ENCODE measurements at places on chromosomes 6 and 20.

GRCh38 chr20:57315083-57315975 is 14.3 kb upstream of the SPO11 start:
- DNase-seq = no peak

DNA sequence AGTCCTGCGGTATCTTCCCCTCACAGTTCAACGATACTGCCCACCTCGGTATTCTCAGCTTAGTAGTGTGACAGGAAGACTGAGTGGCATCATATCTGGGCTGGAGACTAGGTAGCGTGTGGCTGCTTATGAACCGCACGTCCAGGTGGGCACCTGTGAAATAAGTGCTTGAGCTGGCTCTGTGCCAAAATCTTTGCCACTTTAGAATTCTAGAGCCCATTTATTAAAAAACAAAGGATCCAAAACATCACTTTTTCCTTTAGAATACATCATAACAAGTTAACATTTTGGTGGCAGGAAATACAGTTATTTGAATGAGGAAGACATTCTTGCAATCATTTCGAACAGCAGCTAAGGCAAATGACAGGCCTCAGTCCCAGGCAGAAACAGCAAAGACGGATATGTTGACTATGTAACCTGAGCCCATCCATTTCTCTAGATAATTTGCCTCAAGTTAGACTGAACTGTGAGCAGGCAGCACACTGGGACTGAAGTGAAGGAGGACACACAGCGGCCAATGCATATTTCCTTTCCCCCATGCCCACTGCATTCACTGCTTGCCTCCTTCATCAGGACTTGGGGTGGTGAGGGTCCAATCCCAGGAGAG is 136.6 kb downstream of the GMDS start:
- no peak for DNase-seq

DNA sequence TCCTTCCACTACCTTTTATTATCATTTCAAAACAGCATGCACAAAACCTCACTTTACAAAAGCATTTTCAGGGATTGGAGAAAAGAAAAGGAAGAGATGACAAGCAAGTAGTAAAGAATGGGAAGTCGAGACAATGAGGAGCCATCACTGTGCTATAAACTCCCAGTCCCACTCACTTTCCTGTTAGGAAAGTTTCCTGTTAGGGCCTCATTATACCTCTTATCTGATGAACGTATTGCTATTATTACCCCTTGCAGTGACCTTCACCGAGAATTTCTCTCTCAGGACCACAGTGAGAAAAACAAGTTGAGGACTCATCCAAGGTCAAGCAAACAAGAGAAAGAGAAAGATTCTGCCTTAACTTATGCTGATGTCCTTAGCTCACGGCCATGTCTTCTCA is 28.8 kb downstream of the LAMP5 start:
- no peak for DNase-seq

DNA sequence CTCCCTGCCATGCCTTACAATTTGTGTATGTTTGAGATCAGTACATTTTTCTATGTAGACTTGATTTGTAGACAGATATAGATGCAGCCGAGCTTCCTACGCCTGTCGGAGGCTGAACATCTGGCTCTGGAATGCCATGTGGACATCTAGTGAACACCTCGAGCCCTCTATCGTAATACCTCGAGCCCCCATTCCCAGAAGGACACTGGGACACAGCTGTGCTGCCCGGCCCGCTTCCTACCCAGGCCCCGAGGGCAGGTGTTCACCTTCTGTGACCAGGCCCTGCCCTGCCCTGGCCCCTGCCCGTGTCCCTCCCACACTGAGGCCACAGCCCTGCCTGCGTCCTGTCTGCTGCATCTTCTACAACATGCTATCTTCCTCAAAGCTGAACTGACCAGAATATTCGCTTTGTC is 12.9 kb downstream of the RPS6KA2 start:
- DNase-seq = no peak

DNA sequence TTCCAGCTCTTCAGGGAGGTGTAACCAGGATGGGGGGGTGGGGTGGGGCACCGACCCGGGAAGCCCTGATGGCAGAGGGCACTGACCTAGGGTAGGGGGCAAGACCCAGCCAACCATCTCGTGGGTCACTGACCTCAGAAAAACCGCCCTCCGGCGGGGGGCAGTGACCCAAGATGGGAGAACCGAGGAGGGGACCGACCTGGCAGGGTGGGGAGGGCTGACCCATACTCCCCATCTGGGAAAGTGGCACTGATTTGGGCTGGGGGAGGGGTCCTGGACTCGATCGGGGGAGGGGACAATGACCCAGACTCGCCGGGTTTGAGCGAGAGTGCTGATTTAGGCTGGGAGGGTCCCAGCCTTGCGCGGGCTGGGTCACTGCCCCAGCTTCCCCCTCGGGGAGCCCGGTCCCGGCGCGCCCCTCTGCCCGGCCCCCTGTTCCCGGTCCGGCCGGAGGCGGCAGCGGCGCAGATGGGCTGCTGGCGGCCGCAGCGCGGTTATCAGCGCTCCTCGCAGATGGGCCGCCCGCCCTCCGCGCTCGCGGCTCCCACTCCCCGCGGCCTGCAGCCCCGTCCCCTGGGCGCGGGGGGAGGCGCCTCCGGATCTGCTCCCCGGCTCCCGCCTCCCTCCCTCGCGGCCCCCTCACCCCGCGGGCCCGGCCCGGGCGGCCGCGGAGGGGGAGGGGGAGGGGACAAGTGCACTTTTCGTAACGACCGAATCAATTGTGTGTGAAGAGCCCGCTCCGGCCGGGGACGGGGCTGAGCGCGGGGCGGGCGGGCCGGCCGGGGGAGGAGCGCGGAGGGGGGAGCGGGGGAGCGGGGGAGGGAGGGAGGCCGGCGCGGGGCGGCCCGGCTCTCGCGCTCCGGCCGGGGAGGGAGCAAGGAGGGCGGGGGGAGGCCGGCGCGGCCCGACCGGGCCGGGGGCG is 2.2 kb downstream of the NOL4L start:
- DNase-seq = no peak

GRCh38 chr6:135739288-135739687 is 112.2 kb upstream of the PDE7B start:
- no peak for DNase-seq

DNA sequence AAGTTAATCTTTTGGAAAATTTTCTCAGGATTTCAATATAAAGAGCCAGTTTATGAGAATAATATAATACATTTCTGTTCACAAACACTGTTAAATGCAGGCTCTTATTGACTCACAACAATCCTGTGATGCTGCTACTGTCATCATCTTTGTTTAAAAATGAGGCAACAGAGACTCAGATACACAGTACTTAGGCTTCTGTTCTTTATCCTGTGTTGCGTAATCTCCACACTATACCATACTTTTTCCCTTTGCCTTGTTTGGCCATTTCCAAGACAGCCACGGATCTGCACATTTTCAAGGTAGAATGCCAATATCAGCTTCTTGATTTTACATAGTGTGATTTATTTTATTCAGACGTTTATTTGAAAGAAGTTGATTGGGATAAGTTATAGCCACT is 699.0 kb upstream of the CITED2 start:
- no peak for DNase-seq

- no peak for DNase-seq
These were observed 102.9 kb downstream of the RALGAPA2 start for GRCh38 chr20:20609522-20609921.

- DNase-seq = no peak
These were observed 50.0 kb downstream of the ADAT2 start for GRCh38 chr6:143400258-143401067.

GRCh38 chr6:161272635-161273273 is 1.1 kb downstream of the AGPAT4 start:
- no peak for DNase-seq

- DNase-seq = no peak
These were observed 75.1 kb downstream of the SNX9 start for GRCh38 chr6:157898169-157898568.

GRCh38 chr6:149608381-149608982 is 40.0 kb downstream of the KATNA1 start:
- DNase-seq = no peak

DNA sequence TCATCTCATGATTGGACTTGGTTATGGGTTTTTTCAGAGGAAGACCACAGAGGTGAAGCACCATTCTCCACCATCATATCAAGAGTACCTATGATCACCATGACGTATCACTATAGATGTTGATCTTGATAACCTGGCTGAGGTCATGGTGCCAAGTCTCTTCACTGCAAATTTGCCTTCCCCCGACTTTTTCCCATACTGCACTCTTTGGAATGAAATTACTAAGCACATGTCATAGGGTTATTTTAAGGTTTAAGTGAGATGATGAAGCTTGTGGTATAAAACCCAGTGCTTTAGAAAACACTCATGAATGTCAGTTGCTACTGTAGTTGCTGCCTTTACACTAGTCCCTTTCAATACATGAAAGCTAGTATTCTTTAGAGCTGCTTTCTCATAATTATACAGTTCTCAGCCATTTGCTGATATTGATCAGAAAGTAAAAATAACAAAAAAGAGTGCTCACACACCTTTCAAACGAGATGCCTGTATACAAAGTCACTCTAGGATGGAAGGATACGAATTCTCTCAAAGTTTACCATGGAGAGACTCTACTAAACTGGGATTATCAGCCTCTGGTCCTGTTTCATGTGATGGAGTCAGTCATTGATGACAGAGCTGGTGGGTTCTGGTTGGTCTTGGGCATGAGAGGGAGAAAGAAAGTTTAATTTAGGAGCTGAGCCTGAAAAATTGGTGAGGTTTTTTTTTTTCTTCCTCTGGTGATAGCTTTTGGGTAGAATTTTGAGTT is 228.1 kb downstream of the PRL start:
- no peak for DNase-seq

DNA sequence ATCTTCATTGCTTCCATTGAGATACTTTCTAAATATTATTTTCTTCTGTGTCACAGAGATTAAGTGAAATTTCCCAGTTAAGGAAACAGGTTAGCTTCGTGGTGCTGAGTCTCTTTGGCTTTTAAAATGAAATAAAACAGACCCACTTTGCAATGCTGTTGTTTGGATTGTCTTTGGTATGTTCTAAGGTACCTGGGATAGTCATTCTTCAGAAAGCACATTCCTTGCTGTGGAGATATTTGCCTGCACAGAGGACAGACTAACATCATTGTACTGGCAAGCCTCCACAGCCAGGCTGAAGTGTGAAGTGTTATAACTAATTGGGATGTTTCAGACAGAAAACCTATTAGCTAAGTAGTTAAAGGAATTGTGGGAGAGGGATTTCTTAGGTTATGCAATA is 148.8 kb upstream of the EPHA7 start:
- DNase-seq = no peak

- no peak for DNase-seq
These were observed 24.9 kb downstream of the KIF13A start for GRCh38 chr6:17962436-17963031.

GRCh38 chr20:42611423-42611822 is 578.3 kb downstream of the PTPRT start:
- no peak for DNase-seq

GRCh38 chr20:1266167-1266973 is at the start of gene SNPH:
Gene SNPH, plus strand, starts transcription at chr20:1266294. Its CDS starts 29,946 bp downstream, at chr20:1296240.
- DNase-seq = peak; percentile 22

- no peak for DNase-seq
These were observed 17.2 kb downstream of the SLC2A12 start for GRCh38 chr6:134034961-134035822.

GRCh38 chr20:665276-665675 is 10.3 kb downstream of the SCRT2 start:
- no peak for DNase-seq

DNA sequence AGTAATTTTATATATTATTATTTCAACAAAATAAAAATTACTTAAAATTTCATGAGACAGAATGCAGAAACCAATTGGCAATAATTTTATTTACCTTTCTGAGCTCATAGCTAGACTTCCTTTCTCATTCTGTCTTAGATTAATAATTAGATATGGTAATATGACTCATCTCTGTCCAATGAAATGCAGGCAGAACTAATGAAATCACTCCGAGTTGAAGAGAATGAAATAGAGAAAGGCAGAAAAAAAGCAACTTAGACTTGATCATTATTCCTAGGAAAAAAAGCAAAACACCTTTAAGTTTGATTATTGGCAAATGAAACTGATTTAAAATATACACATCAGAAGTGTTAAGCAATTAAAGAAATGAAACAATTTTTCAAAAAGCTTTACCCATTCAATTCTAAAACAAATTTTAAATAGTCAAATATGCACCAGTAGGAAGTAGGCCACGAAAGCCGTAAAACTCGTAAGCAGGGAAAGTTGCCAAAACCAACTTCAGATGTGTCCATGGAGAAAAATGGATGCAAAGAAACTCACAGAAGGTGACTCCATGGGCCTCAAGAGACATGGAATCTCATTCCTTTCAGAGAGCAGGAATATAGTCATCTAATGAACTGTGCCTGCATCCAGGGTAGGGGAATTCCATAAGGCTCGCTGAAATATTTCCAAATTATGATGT is 293.8 kb upstream of the RGS17 start:
- no peak for DNase-seq

GRCh38 chr6:112116221-112116620 is 28.8 kb downstream of the FAM229B start:
- no peak for DNase-seq

DNA sequence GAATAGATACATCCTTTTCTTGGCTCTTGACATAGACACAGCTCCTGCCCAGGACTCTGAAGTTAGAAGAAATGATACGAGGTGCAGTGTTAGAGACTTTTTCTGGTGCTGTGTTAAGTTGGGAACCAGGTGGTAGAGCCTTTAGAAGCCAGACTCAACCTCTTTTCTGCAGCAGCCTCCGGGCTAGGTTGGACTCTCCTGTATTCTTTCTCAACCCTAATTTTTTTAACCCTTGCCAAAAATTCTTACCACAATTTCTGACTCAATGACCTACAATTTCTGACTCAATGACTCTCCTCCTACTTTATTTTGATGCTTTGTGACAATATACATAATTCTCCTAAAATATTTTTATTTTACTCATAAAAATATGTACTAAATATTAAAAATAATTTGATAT is 127.4 kb upstream of the PRL start:
- no peak for DNase-seq

- DNase-seq = peak; percentile 59
These were observed at the start of gene DOP1A for GRCh38 chr6:83067448-83068439. Gene DOP1A, plus strand, starts transcription at chr6:83067671. Its CDS starts 29,307 bp downstream, at chr6:83096978.

- DNase-seq = no peak
These were observed 176.8 kb upstream of the NT5E start for GRCh38 chr6:85273046-85273445.

DNA sequence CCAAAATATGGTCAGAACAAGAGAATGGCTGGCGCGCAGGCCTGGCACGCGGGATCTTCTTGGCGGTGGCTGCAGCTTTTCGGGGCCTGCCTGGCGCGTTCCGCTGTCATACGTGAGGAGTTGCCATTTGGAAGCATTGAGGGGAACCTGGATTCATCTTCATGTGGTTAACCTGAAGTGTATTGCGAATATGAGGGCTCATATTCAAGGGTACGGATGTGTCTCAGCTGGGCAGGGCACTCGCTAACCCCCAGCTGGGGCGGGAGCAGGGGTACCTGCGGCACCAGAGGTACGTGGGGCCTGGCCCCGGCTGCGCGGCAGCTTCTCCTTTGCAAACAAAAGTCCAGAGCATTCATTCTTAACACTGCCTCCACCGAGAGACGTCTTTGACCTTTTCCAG is 605.6 kb downstream of the QKI start:
- DNase-seq = no peak

All from GM19239 (cell line).